ENCODE measurements at places on chromosomes 16 and 17.
A peak's percentile ranks its signal among the peaks of the same experiment; 100 is the strongest.

DNA sequence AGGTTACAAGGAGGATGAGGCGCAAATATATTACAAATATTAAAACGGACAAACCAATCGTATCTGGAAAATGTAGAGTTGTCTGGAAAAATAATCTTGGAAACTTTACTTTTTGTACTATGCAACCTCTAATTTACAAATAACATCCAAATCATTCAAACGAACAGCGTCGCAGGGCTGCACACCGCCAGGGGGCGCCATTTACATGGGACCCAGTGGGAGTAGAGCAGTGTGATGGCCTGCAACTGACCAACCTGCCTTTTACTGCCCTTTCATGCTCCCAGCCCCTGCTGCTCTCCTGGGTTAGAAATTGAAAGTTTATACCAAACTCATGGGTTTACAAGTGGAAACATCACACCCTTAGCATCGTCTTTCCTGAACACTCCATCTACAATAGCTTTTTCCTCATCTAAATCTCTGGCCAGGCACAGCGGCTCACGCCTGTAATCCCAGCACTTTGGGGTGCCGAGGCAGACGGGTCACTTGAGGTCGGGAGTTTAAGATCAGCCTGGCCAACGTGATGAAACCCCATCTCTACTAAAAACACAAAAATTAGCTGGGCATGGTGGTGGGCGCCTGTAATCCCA, 10.0 kb downstream of the PITPNC1 start:
- no peaks in the 10 kb centered on the region for H3K36me3 ChIP-seq
- peak; percentile 85 for DNase-seq
- no peaks in the 10 kb centered on the region for H3K27me3 ChIP-seq

DNA sequence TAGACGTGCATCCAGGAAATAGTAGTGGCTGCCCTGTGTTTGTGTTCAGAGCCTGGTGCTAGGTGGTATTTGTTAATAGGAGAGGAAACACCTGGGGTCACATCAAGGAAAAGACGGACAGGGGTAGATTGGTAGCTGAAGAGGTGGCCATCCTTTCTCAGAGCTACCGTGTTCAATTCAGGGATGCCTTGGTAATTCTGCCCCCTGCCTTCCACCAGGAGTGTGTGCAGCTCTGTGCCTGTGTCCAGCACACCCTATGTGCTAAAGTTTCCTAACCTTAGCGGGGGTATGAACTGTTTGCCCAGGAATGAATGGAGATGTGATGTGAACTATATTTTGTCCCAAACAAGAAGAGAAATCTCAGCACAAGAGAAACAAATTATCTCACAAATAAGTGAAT, 174.1 kb upstream of the MPHOSPH6 start:
- H3K36me3 ChIP-seq: no peaks in the 10 kb centered on the region
- no peak overlapping the region for H3K27ac ChIP-seq
- DNase-seq: no peak

- peaks cover 14% of the 10 kb centered on the region for H3K4me1 ChIP-seq
- no peaks in the 10 kb centered on the region for H3K36me3 ChIP-seq
- peak overlapping the region; percentile 100 for H3K27ac ChIP-seq
- no peak for DNase-seq
- peak overlapping the region; percentile 100 for H3K4me3 ChIP-seq
- peaks cover 12% of the 10 kb centered on the region for H3K27me3 ChIP-seq
Measured at GRCh38 chr17:32350666-32351418, 885 bp downstream of the ZNF207 start.

DNA sequence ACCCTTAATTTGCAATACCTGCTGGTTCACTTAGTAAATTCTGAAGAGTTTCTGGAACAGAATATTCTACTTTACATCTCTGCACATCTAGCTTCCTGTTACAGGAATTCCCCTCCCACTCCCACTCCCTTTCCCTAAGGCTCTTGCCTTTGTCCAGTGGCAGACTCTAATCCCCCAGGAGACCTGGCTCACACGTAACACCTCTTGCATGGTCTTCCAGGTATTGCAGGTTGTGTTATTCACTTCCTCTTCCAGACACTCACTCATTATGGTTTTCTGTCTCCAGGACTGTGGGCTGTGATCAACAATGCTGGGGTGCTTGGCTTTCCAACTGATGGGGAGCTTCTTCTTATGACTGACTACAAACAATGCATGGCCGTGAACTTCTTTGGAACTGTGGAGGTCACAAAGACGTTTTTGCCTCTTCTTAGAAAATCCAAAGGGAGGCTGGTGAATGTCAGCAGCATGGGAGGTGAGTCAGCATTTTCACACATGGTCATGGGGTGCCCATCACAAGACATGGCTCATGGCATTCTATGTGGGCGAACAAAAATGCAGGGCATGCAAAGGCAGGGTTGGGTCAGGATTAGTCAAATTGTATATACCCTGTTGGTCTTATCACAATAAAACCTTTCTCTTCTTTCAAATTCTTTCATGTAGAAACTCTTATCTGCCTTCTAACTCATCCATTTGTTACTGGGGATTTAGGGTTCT, 35.8 kb downstream of the HSD17B2 start:
- no peaks in the 10 kb centered on the region for H3K27me3 ChIP-seq
- no peaks in the 10 kb centered on the region for H3K4me1 ChIP-seq
- no peak for DNase-seq

GRCh38 chr16:12405089-12405488, 398.6 kb downstream of the CPPED1 start:
- peaks cover 4% of the 10 kb centered on the region for H3K4me1 ChIP-seq
- H3K36me3 ChIP-seq: peaks cover 7% of the 10 kb centered on the region
- H3K27ac ChIP-seq: no peak overlapping the region

Data from glutamatergic neuron (in vitro differentiated cells).